ENCODE measurements at places on chromosomes 7 and 10.

GRCh38 chr10:131085091-131085860 lies 226.2 kb downstream of the TCERG1L start:
- no peaks in the 10 kb centered on the region for H3K27me3 ChIP-seq
- DNase-seq, result no peak
- H3K4me1 ChIP-seq, result no peaks in the 10 kb centered on the region
- no peaks in the 10 kb centered on the region for H3K36me3 ChIP-seq
- no peak overlapping the region for H3K27ac ChIP-seq

DNA sequence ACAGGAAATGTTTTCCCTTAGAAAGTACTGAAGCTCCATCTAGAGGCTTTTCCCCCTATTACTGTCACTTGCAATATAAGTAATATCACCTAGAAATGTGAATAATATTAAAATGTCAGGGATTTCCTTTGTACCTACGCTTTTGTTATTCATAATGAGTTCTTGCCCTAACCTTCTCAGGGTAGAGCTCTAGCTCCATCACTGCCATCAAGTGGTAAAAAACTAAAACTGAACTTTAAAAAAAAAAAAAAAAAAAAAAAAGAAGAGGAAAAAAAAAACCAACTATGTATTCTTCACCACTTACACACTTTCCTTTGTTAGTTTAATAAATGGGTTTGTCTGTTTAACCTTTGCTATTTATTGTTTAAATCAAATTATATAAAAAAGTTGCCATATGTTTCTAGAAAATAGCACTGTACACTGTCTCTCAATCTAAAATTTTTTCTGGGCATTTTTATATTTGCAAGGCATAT lies 49.9 kb downstream of the DNAJC1 start:
- no peak overlapping the region for H3K4me3 ChIP-seq
- H3K36me3 ChIP-seq, result no peaks in the 10 kb centered on the region
- H3K27me3 ChIP-seq, result no peaks in the 10 kb centered on the region
- peak; percentile 70 for DNase-seq
- H3K4me1 ChIP-seq, result no peaks in the 10 kb centered on the region

DNA sequence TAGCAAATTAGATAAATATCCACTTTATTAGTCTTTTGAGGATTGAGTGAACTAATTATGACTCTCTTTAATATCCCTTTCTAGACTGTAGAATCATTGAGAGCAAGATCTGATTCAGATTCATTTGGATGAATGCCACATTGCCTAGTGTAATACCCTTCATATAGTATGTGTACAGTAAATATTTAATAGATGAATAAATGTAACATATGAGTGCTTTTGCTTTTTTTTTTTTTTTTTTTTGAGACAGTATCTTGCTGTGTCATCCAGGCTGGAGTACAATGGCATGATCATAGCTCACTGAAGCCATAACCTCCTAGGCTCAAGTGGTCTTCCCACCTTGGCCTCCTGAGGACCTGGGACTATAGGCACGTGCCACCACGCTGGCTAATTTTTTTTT lies 14.8 kb downstream of the SAMD8 start:
- no peak for DNase-seq
- H3K27me3 ChIP-seq, result no peaks in the 10 kb centered on the region
- H3K36me3 ChIP-seq, result no peaks in the 10 kb centered on the region

DNA sequence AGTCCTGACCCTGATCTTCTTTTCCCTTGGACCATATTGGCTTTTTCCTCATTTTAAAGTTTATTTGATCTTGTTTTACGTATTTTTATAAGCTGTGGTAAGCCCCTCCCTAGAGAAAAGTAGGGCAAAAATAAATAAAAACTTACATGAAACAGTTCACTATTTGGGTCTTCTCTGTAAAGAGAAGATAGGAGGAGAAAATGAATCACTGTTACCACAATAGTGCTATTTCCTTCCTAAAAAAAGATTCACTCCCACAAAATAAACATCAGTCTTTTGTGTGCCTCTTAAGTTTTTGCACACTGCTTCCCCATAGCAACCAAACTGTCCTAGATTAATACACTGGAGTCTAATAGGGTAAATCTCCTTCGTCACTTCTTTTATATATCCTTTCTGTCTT lies 1.4 kb upstream of the SVIL start:
- no peaks in the 10 kb centered on the region for H3K36me3 ChIP-seq
- DNase-seq, result no peak
- H3K27me3 ChIP-seq, result no peaks in the 10 kb centered on the region
- peaks cover 34% of the 10 kb centered on the region for H3K4me1 ChIP-seq
- H3K27ac ChIP-seq, result no peak overlapping the region

DNA sequence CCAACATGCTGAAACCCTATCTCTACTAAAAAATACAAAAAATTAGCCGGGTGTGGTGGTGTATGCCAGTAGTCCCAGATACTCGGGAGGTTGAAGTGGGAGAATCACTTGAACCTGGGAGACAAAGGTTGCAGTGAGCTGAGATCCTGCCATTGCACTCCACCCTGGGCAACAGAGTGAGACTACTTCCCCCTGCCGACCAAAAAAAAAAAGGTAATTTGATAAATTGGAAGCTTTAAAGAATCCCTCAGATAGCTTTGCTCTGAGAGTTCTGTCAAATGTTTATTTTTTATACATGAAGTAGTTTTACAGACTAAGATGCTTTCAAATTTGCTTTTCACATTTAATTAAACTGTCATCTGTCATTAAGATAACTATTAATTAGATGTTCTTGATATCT lies 563.3 kb upstream of the LRRTM3 start:
- no peak overlapping the region for H3K4me3 ChIP-seq
- DNase-seq, result no peak
- H3K36me3 ChIP-seq, result no peaks in the 10 kb centered on the region
- H3K27ac ChIP-seq, result no peak overlapping the region
- H3K27me3 ChIP-seq, result no peaks in the 10 kb centered on the region

GRCh38 chr10:22183771-22184461 lies 33.9 kb downstream of the EBLN1 start:
- peak; percentile 8 for DNase-seq
- 0 out of 2 replicates have a peak, but pooled peaks cover 6% of the 10 kb centered on the region for H3K36me3 ChIP-seq
- H3K27me3 ChIP-seq, result no peaks in the 10 kb centered on the region

DNA sequence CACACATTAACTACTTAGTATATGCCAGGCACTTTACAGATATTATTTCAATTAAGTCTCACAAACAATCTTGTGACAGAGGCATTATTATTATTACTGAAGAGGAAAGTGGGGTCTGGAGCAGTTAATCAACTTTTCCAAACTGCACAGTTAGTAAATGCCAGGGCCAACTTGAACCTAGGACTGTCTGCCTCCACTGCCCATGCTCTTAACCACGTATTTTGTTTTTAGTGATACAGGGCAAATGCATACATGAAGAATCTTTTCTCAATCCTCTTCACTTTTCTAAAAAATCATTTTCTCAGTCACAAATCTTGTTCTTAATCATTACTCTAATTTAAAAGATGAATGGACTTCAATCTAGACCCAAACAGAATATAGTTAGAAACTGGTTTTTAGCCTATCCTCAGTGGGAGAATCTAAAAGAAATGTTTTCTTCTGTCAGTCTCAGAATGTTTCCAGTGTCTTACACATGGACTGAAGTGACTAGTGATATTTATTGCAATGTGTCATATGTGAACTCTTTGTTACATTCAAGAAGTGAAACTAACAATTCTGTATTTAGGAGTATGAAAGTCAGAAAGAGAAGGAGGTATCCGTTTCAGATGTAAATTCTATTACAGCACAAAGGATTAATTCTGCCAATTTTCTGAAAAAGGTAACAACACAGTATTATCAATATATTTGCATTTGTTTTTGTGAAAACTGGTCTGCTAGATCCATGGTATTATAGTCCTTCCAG lies 55.5 kb upstream of the CCNJ start:
- peaks cover 11% of the 10 kb centered on the region for H3K4me1 ChIP-seq
- H3K4me3 ChIP-seq, result no peak overlapping the region
- no peaks in the 10 kb centered on the region for H3K27me3 ChIP-seq
- no peak overlapping the region for H3K27ac ChIP-seq
